Activated CD8-positive, alpha-beta T cell treated with anti-CD3 and anti-CD28 coated beads, Interleukin-2, amount 10 ng/mL, durations not matched to agents 7 days and 5 days (primary cell): ENCODE measurements at places on chromosomes 4 and X.

- DNase-seq, result no peak
Measured at GRCh38 chrX:81202456-81202819, 536 bp downstream of the SH3BGRL start.

GRCh38 chr4:11496351-11496829 is 67.7 kb upstream of the HS3ST1 start:
- DNase-seq, result no peak

DNA sequence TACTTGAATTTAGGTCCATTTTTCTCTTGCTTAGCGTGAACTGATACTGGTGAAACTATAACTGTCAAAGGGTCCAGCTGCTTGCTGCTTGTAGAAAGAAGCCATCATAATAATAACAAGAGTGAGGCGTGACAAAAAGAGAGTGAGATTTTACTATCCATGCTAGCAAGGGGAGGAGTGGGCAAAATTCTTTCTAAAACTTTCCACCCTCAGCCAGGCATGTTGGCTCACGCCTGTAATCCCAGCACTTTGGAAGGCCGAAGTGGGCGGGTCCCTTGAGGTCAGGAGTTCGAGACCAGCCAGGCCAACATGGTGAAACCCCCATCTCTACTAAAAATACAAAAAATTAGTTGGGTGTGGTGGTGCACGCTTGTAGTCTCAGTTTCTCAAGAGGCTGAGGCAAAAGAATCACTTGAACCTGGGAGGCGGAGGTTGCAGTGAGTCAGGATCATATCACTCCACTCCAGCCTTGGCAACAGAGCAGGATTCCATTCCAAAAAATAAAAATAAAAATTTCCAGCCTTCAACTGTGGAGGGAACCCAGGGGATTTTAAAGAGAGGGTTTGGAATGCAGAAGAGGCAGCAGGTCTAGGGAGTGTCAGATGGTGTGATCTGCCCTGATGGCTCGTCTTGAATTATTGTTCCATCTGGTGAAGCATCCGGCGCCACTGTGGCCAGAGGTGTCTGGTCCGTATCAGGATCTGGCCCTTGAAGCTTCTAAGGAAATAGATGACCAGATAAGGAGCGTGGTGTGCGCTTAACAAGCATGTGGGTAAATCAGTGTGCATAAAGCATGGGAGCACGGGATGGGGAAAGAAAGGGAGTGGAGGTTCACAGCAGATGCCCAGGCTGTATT is 51.8 kb downstream of the LRP2BP start:
- DNase-seq, result no peak

- no peak for DNase-seq
Measured at GRCh38 chr4:9952415-9952950, 68.8 kb downstream of the SLC2A9 start.

DNA sequence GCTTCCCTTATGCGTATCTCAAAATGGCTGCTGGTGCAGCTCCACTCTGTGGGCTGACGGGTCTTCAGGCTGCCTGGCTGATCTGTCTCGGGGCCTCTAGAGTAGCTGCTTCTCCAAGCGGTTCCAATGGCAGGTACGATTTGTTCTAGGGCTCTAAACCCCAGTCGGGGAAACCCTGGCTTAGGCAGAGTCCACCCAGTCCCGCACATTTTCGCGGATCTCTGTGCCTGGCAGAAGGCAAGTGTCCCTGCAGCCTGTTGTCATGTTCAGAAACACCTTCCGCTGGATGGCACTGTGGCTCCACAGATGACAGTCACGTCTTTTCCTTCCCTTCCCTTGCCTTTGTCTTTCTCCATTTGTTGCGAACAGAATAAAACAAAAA is 54.4 kb downstream of the NBDY start:
- DNase-seq, result no peak
